ENCODE measurements at places on chromosomes 16 and 17.

- DNase-seq: no peak
Observed at GRCh38 chr17:72474719-72475477, 354.1 kb downstream of the SOX9 start.

- no peak for DNase-seq
Observed at GRCh38 chr17:63833026-63833740, 5.7 kb upstream of the FTSJ3 start.

- peak; percentile 51 for DNase-seq
Observed at GRCh38 chr17:4903051-4903818, at the start of gene CHRNE. Gene CHRNE (minus strand): TSS chr17:4903098. CDS start chr17:4903063, 35 bp downstream.

- peak; percentile 61 for DNase-seq
Observed at GRCh38 chr17:8997994-8998628, 23.2 kb upstream of the NTN1 start.

- DNase-seq: no peak
Observed at GRCh38 chr17:83149761-83150251, 70.4 kb downstream of the METRNL start.

GRCh38 chr17:35612924-35613521, 25.9 kb downstream of the AP2B1 start:
- DNase-seq: no peak

- DNase-seq: no peak
Observed at GRCh38 chr17:72887917-72888316, 204.6 kb downstream of the SLC39A11 start.

- no peak for DNase-seq
Observed at GRCh38 chr16:8084302-8084701, 506.0 kb downstream of the TMEM114 start.

DNA sequence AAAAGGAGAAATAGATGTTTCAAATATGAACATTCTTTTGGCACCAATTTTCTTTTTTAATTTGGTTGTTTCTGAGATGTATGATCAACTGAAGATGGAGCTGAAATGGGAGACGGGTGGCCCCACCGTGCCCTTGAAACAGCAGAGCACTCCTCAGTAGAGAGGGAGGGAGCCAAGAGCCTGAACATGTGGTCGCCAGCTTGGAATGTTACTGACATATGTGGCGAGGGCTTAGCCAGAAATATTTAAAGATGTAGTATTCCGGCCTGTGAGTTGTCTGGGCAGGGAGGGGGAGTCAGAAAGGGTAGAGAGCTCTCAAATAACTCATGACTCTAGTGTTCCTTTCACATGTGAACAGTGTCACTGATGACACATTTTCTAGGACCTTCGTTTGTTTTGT, 13.3 kb upstream of the MRC2 start:
- no peak for DNase-seq

- no peak for DNase-seq
Observed at GRCh38 chr17:9350080-9350479, 225.5 kb downstream of the STX8 start.

DNA sequence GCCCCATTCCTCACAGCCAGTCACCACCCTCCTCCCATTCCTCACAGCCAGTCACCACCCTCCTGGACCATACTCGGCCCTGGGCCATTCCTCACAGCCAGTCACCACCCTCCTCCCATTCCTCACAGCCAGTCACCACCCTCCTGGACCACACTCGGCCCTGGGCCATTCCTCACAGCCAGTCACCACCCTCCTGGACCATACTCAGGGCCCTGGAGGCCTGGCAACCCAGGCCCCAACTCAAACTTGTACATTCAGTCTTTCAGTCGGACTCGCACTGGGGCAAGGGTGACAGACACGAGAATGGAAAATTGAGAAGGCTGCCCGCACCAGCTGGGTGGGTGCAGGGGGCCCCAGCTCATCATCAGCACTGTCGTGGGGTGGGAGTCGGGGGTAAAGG, 30.4 kb upstream of the FOXK2 start:
- no peak for DNase-seq

DNA sequence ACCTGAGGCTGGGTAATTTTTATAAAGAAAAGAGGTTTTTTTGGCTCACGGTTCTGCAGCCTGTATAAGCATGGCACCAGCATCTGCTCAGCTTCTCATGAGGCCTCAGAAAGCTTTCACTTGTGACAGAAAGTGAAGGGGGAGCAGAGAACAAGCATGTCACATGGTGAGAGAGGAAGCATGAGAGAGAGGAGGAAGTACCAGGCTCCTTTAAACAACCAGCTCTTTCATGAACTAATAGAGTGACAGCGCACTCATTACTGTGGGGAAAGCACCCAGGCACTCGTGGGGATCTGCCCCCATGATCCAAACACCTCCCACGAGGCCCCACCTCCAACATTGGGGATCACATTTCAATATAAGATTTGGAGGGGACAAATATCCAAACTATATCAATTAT, 86.8 kb downstream of the USP32 start:
- no peak for DNase-seq

GRCh38 chr17:4483012-4483840, 15.5 kb upstream of the SPNS2 start:
- DNase-seq: no peak

- no peak for DNase-seq
Observed at GRCh38 chr17:78697554-78698343, 84.3 kb downstream of the CYTH1 start.

GRCh38 chr16:17339764-17340541, 130.8 kb downstream of the XYLT1 start:
- no peak for DNase-seq

DNA sequence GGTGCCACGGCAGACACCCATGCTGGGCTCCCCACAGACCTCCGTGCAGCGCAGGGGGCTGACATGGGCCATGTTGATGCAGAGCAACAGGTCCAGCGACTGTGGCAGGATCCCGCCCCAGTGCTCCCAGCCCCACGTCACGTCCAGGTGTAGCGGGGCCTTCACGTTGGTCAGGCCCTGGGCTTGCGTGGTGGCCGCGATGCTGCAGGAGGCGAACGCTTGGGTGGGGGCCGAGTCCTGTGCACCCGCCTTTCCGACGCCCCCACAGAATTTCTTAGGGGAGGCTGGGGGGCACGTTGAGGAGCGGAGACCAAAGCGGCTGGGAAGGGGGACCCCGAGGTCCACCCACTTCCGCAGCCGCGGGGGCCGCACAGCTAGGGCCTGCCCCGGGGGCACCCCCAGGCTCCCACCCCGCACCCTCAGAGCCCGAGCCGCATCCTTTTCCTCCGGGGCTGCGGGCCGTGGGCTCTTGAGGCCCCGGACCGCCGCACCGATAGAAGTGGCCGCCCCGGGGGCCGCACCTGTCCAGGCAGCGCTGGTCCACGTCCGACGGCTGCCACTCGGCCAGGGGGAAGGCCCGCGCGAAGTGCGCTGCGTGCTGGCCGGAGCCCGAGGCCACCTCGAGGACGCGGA, 416 bp downstream of the METTL26 start:
- DNase-seq: no peak

- no peak for DNase-seq
Observed at GRCh38 chr16:890716-891352, 80.0 kb downstream of the LMF1 start.

DNA sequence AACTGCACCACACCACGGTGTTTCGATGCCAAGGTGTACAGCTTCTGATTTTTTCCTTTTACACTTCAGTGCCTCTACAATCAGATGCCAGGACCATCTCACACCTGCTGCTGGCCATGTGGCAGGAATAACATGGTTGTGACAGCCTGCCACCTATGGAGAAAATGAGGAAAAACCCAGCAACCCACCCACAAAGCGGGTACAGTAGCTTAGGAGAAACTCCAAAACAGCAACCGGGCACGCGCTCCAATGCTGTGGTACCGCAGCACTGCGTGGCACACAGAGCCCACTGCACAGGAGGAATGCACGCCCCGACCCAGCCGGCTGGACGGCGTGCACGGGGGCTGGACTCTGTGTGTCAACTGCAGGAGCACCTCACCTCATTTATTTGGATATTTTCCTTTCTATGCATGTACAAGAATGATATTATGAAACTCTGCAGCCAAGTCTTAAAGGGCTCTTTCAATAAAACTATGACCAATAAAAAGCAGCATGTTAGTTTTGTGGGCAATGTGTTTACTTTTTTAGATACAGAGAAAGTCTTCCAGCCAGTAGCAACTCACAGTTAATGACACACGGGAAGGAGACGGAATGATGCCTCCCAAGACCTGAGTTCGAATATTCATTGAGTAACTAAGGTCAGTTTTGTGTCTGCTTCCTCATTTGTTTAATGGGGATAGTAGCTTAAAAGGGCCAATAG, 45.9 kb downstream of the MAP1LC3B start:
- DNase-seq: no peak

DNA sequence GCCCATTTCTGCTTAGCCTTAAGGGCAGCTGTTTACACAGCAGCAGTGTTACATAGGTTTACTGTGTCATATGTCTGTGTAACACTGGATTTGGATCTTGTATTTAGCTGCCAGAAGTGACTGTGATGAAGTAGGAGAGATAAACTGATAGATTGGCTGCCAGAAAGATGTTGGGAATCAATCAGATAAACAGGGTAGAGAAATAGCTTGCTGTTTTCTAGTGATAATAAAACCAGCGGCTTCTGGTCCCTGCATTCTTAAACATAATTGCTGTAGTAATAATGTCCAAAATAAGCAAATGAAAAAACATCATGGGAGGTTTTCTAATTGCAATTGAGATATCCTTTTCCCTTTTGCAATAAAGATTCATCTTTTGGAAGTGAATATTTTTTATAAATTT, 68.7 kb downstream of the AATF start:
- DNase-seq: no peak

- peak; percentile 25 for DNase-seq
Observed at GRCh38 chr16:19071811-19072777, 4.7 kb downstream of the COQ7 start.

- no peak for DNase-seq
Observed at GRCh38 chr17:65553646-65554552, 7.5 kb downstream of the AXIN2 start.

DNA sequence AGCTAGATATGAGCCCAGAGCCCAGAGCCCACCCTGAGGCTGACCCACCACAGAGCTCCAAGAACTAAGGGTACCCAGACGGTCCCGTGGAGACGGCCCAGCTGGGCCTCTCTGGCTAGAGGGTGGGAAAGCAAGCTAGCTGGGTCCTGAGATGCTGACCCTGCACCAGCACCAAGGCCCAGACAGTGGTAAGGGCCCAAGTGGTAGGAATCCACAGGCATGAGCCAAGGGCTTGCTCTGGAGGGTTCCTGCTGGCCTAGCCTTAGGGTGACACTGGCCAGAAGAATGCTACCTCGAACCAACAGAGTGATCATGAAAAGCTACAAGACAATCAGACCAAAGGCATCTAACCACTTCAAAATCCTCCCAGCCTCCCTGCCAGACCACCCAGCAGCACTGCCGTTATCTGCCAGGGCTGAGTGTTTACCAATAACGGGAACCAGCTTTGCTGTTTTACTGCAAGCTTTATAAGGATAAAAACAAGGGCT, 13.2 kb downstream of the HIC1 start:
- no peak for DNase-seq

DNA sequence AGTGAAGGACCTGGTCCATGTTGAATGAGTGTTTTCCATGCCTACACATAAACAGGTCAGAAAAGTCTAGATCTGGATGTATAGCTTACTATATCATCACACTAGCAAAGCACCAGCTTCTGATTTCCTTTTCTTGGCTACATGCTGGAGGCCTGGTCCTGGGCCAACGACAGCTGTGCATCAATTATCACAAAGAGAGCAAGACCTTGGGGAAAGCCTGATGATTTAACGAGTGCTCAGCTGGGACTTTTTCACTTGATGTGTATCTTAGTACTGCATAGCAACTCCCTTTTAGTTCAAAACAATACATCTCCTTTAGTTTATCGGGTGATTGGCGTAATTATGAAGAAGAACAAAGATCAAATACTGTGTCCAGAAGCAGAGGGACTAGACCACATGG, 358.2 kb downstream of the KIF2B start:
- no peak for DNase-seq

DNA sequence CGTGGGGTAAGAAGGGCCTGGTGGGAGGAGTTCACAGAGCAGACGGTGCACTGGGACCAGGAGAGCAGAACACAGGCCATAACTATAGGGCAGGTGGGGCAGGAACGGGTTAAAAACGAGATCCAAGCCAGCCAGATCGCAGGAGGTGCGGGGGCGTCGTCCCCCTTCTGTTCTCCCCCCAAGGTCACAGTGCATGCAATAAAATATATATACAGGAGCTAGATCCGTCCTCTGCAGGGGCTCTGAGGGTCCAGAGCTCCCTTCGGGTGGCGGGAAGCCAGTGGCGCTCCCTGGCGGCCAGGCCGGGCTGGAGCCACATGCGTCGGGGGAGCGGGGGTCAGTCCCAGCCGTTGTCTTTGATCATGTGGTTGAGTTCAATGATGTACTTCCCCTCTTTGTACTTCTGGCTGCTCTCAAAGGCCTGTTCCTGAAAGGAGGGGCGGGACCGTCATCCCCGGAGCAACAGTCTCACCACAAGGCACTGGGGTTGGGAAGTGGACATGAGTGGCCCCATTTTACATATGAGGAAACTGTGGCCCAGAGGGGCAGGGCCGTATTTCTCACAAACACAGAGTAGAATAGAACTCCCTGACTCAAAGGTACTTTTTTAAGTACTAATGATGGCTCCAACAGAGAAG, 768 bp upstream of the TBX6 start:
- peak; percentile 30 for DNase-seq

- DNase-seq: no peak
Observed at GRCh38 chr16:13402601-13403000, 501.2 kb downstream of the SHISA9 start.

- peak; percentile 65 for DNase-seq
Observed at GRCh38 chr17:7404737-7405349, 946 bp upstream of the TMEM256 start.

- no peak for DNase-seq
Observed at GRCh38 chr17:48571024-48571818, 6.9 kb downstream of the HOXB4 start.

- DNase-seq: no peak
Observed at GRCh38 chr17:2875608-2876007, 79.4 kb downstream of the RAP1GAP2 start.

DNA sequence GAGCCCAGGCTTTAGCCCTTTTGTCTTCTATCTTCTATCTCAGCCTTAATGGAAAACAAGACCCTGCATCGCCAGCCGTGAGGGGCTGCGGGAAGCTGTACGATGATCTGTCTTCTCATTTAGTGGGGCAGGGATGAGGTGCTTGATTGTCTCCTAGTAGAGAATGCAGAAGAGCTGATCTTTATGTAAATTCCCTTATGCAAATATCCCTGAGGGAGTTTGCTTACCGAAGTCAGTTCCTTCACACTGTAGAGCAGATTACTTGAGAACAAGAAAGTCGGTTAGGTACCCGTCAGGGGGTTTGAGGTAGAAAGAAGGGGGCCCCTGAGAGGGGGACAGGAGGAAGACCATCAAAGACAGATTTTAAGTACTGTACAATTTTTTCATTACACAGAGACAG, 66.2 kb downstream of the IRF8 start:
- DNase-seq: no peak

- no peak for DNase-seq
Observed at GRCh38 chr16:7113395-7113794, 219.2 kb upstream of the RBFOX1 start.

- DNase-seq: no peak
Observed at GRCh38 chr17:79192503-79193351, 118.1 kb downstream of the ENGASE start.

DNA sequence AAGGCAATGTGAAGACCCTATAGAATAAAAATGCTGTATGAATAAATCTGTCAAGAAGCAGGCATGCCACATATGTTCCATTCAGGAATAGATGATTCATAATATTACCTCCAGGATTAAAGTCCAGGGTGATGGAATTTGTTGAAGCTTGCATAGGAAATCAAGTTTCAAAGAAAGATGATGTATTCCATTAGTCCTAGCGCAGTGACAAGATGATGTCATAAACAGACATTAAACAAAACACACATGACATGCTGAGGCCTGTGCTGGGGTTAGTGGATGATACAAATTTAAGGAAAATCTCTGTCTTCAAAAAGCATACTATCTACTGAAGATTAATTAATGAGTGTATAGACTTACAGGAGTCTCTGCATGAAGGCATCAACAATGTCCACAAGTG, 1025.2 kb downstream of the CDH11 start:
- DNase-seq: no peak

Measured in activated CD8-positive, alpha-beta memory T cell treated with anti-CD3 and anti-CD28 coated beads for 1 hour (primary cell).